ENCODE measurements at places on chromosomes 16 and 17.
A peak's percentile ranks its signal among the peaks of the same experiment; 100 is the strongest.

DNA sequence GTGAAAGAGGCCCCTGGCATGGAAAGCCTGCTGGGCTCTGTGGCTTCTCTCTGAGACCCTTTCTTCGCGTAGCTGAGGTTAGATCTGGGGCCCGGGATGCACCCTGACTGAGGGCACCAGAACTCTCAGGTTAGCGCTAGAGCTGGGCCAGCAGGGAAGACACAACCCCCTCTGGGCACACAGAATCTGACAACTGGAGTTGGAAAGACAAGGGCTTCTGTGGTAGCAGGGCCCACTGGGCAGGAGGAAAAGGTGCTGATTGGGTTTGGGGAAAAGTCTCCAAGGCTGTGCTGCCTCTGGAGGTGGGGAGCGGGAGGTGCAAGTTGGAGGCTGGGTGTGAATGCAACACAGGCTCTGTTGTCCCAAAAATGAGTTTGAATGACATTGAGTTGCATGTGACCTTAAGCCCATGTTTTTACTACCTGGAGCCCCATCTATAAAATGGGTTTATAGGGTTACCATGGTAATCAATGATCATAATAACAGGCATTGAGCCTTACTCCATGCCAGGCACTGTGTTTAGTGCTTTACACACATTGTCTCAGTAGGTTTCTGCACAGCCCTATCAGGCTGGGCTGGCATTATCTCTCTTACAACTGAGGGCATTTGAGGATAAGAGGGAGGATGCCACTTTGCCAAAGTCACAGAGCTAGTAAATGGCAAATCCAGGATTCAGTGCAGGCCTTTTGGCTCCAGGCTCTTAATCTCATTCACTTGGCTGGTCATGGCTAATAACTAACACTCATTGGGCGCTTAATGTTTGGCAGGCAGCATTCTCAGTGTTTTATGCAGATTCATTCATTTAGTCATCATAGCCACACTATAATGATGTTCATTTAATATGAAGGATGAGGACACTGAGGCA is 9.5 kb upstream of the IGFBP4 start:
- DNase-seq: peak; percentile 18

GRCh38 chr17:55625521-55625920 is 97.1 kb downstream of the TMEM100 start:
- no peak for DNase-seq

- DNase-seq: no peak
These were observed 36.7 kb downstream of the SMG6 start for GRCh38 chr17:2266865-2267228.

- no peak for DNase-seq
These were observed 18.4 kb downstream of the GLP2R start for GRCh38 chr17:9844153-9844552.

DNA sequence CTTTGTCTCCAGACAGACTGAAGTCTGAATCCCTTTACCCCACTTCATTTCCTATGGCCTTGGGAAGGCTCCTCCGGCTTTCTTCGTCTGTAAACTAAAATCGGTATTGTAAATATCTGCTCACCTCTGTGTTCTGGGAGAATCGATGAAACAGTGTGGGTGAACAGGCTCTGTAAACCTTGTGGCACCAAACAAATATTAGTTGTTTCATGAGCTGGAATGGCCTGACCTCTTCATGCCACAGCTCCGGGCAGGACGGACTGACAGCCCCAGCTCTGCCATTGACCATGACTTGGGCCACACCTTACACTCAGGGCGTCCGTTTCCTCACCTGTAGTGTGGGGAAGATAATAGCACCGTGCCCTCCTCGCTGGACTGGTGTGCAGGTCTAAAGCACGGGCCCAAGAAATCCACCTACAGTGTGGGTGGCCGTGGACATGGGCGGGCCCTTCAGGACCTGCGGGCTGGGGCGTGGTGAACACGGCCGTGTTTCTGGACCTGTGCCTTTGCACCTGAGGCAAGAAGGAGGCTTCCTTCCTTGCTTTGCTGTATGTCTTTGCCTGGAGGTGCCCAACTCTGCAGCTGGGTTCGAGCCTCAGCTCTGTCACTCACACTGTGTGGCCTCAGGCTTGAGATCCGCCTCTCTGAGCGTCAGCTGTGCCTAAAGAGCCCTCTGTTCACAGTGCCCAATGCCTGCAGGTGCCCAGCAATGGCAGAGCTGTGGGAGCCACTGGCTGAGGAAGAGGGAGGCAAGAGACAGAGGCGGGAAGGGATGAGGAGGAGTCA is 6.1 kb upstream of the OSGIN1 start:
- DNase-seq: no peak

DNA sequence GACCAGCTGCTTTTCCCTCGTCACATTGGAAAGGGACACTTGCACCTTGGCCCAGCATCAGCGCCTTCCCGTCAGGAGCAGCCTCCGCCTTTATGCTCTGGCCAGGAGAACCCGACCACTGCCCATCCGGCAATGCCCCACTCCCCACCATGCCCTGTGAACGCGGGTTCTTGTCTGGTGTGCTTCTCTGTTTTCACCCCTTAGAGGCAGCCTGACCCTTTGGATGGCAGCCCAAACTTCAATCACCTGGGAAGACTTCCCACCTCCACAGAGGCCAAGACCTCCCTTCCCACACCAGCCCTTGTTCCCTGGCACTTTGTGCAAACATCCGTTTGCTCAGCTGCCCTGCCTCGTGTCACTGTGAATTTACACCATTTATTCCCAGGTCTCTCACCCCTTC is 87.0 kb downstream of the DNAH17 start:
- no peak for DNase-seq

DNA sequence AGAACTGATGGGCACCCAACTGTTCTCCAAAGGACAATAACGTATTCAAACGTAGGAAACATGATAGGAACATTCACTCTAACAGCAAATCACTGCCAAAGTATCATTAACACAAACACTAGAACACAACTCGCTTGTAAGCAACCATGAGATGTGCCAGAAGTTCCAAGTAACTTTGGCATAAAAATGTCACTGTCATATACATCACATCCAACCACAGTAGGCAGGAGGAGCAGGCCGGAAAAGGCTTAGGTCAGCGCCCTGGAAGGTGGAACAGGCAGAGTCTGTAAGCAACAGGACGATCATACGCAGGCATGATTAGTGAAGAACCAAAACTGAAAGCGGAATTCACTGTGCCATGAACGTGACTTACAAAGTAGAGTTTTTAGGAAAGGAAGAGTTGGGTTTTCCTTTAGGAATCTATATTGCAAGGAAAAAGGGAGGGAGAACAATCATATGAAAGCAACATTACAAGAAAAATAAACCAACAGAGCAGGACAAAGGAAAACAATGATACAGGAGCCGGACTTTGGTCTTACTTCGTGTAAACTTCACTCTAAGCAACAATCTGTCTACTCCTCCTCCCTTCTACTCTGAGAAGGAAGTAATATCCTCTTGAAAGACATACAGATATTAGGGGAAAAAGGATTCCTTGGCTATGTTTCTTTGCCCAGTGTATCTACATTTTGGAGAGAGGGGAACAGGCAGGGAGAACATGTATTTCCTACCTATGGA is 52.3 kb downstream of the YWHAE start:
- DNase-seq: peak; percentile 12

- DNase-seq: no peak
These were observed 117.1 kb upstream of the AXIN2 start for GRCh38 chr17:65678546-65678945.

GRCh38 chr17:78933959-78934568 is 8.9 kb upstream of the TIMP2 start:
- DNase-seq: peak; percentile 70

- no peak for DNase-seq
These were observed 279.0 kb downstream of the SOX9 start for GRCh38 chr17:72399608-72400487.

DNA sequence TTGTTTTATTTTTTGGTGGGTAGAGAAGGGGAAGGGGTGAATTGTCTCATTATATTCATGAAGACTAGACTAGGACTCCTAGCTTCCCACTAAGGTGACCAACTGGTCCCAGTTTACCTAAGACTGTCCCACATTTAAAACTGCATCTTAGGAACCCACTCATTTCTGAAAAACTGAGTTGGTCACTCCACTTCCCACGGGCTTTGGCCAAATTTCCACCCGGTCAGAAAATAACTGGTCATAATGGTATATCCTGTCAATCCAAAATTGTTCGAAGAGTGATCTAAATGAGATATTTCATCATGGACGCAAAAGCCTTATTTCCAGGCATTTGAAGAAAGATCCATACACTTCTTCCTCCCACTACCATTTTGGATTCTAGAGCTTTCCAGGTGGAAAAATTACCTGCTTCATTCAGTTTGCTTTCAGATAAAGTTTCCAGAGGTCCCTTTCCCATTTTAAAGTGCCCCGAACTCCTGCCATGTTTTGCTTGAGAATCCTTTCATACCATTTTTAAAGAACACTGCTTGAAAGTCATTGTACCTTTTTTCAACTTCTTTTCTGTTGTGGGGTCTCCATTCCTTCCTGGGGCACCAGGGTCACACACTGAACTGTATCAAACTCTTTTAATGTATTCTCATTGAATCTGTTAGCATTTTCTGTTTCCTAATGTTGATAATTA is 21.8 kb upstream of the ZFHX3 start:
- DNase-seq: no peak

DNA sequence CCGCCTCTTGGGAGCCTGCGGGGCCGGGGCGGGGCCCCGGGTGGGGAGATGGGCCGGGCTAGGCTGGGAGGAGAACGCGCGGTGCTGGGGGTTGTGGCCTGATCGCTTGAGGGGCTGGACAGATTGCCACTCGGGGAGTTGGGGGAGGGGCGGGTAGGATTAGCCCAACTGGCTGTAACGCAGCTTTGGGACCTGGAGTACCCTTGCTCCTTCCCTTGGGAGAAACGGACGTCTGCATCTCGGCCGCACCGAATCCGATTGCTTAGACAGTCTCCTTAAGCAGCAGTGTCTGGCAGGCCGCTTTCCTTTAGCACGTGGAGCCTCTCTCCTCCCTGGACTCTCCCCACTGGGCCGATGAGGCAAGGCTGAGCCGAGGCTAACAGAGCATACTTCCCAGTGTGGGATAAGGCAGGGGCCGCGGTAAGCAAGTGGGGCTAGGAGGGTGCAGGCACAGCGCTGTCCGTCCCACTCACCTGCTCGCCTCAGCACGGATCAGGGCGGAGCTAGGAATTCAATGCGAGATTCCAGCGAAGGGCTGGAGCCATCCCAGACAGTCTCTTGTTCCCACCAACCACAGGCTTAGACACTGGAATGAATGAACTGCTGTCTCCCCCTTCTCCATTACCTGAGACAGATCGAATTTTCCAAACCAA is 540 bp upstream of the ACLY start:
- DNase-seq: peak; percentile 34

DNA sequence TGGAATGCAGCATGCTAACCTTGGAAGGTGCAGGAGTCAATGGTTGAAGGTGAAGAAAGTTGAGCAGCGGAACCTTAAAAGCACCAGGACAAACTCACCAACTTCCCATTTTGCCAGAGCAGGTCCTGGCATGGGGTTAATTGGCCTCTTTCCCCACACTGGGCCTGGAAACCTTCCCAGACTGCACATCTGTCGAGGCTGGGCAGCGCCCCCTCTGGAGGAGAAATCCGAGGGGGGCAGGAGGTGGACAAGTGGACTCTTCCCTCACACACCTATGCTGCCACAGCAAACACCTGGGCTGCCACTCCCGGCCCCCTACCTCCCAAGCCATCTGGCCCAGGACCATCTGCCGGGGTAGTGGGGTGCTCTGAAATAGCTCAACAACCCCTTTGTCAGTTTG is 232.4 kb downstream of the CBLN1 start:
- DNase-seq: no peak

GRCh38 chr17:4501295-4501949 is 2.7 kb downstream of the SPNS2 start:
- no peak for DNase-seq

DNA sequence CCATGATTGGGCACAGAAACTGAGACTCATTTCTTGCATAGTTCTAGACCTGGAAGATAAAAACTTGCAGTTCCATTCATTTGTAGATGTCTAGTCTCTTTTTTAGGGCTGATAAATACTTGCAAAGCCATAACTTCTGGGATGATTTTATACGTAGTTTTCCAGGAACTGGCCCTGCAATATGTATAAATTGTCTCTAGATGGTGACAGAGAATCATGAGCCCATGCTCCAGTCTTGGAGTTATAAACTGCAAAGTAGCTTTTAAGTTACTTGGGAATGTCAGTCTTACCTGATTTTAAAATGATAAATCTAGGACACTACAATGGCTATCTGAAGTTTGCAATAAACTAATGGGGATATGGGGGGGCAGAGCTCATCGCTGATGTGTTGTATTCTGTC is 3.0 kb upstream of the ADAMTS18 start:
- DNase-seq: no peak

DNA sequence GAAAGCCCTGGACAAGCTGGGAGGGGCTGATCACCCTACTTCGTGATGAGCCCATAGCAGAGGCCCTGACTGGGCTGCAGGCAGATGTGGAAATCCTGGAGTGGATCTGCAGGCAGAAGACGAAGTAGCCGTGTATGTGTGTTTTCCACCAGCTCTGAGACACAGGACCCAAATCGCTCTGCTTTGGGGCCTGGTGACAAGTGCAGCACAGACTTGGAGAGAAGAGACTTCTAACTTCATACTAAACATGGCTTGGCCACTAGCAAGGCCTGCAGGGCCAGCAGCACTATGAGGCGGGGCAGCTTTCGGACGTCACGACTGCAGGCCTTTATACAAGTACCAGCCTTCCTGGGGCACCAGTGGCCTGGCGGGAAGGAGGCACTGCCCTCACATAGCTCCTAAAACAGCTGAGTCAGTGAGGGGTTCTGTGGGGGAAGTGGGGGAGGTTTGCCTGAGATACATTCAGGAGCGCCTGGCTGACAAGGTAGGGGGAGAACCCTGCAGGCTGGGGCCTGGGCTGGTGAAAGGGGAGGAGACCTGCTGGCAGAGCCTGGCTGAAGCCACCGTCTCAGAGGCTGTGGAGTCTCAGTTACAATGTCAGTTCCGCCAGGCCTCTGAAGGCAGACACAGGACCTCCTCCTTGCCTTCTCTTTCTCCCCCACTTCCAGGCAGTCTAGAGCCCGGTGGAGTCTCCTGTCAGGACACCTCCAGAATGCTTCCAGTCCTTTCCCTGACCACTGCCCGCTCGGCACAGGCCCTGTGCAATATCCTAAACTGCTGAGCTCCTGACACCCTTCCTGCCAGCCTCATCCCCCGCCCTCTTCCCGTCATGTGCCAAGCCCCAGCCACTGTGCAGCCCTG is 73.4 kb downstream of the WSB1 start:
- DNase-seq: no peak

DNA sequence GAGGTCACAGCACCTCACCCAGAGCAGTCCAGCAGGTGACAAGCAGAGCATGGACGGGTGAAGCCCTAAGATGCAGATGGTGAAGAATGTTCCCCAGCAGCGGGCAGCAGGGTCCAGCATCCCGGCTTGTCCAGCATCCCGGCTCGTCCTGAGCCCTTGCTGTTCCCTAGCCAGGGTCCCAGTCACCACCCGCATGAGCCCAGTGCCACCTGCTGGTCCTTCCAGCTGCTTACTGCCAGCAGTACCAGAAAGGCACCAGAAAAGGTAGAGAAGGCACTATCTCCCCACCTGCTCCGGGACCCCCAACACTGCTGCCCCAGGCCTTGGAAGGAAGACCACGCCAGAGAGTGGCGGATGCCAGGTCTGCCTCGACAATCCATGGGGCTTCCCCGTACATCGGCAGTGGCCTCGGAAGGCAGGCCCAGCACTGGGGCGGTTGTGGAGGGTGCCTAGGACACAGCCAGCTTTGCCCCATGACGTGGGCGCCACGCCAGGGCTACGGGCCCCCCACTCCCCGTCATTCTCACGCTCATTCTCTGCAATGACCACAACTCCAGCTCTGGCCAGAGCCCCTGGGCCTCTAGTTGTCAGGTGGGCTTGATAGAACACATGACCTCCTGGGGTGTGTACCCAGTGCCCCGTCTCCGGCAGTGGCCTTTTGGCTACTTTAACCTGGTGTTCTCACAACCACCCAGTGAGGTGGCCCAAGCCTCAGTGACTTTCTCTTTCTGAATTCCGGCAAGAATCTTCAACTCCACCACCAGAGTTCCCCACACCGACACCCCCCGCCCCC is 1.4 kb downstream of the CENPX start:
- peak; percentile 63 for DNase-seq

Data from inflammatory macrophage treated with lipopolysaccharide for 4 hours (primary cell).